Subcutaneous preadipocyte (primary cell): ENCODE measurements at places on chromosomes 7 and 10. TPM values are rescaled to one million over a fixed set of nuclear protein-coding genes. Genes with fewer than 3 reads are reported as not detected.

The OIT3 gene
- total RNA-seq = 0.20 TPM in 1 of 2 replicates, not detected in the other

The WNT16 gene
- under 0.01 and 0.59 TPM in 2 replicates for total RNA-seq

The PPA1 gene
- total RNA-seq = 359 and 392 TPM in 2 replicates

The USP6NL gene
- 8.1 and 10.2 TPM in 2 replicates for total RNA-seq

The TMEM273 gene
- not detected in 2 replicates for total RNA-seq

The C7orf33 gene
- total RNA-seq = not detected in 2 replicates
